Cerebellar nuclear complex (tissue), 1 donor: ENCODE measurements at places on chromosomes 1 and 21.

DNA sequence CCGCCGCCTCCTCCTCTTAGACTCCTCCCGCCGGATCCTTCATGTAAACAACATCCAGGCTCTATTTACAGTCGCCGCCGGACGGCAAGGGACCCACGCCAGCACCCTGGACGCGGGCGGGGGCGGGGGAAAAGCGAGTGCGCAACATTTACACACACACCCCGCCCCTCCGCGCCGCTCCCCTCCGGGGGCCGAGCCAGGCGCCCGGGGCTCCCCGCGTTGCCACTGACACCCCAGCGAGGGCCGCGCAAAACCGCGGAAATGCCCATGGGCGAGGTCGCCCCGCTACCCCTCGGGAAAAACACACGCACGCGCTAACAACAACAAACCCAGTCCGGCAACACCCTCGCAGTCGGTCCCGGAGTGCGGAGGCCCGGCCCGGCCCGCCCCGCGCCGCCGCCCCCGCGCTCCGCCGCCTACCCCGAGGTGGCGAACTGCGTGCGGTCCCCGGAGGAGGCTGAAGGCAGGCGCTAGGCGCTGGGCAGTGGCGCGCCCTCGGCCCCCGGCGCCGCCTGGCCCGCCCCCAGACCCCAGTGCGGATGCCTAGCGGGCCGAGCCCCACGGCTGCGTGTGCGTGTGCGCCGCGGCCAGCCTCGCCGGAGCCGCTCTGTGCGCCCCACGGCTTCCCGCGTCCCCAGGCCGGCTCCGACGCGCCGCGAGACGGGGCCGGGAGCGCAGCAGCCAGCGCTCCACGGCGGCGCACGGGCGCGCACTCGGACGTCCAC, 81.1 kb upstream of the AK4 start:
- DNase-seq, result peak; percentile 13

GRCh38 chr1:227782226-227782625, 33.2 kb upstream of the PRSS38 start:
- DNase-seq, result no peak

DNA sequence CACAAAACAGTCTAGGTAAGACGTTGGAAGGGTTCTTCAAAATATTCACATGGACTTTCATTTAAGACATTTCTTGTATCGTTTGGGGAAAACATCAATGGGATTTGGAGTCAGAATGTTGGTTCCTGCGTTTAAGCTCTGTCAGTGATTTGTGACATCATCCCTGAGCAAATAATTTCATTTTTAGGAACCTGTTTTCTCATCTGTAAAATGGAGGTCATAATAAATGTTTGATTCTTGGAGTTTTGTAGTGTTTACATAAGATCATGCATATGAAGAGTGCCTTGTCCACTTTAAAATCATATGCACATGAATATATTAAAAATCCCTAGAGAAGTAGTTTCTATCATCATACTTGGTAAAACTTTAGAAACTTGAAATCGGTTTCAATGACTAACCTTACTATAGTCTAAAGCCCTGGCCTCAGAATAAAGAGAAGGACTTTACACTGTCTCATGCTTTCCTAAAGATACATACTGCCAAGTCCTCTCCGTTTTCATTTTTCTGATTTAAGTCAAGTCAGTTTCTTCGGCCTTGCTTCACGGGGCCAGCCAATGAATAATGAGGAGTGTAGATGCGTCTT, 178.4 kb downstream of the ADSS2 start:
- no peak for DNase-seq

DNA sequence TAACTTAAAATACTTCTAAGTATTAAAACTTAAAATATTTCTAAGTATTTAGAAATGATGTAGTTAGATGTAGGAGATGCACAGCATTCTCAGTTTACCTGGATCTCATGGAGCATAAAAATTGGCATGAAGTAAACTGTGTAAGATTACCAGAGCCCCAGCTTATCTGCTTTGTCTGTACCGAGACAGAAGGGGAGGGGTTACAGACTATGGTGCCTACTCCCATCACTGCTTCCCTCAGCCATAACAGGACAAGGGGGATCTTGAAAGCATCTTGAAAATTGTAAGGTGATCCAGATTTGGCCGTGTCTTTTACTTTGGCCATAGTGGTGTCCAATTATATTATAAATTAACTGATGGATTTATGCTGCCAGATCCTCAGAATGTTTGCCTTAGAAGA, 18.8 kb downstream of the NRDC start:
- DNase-seq, result no peak

- no peak for DNase-seq
Measured at GRCh38 chr1:36123356-36123755, 1.7 kb downstream of the COL8A2 start.

GRCh38 chr1:185108321-185108720, 48.4 kb downstream of the TRMT1L start:
- DNase-seq, result no peak
